Activated CD4-positive, alpha-beta T cell treated with anti-CD3 and anti-CD28 coated beads, Interleukin-2, amount 10 ng/mL, durations not matched to agents 7 days and 5 days (primary cell): ENCODE measurements at places on chromosomes 2 and 18.

- no peaks in the 10 kb centered on the region for H3K27me3 ChIP-seq
- peaks cover 5% of the 10 kb centered on the region for H3K4me1 ChIP-seq
- peaks cover 10% of the 10 kb centered on the region for H3K36me3 ChIP-seq
- H3K27ac ChIP-seq = no peak overlapping the region
- DNase-seq = no peak
- H3K4me3 ChIP-seq = no peak overlapping the region
Measured at GRCh38 chr2:43368483-43369385, 142.3 kb upstream of the ZFP36L2 start.

GRCh38 chr2:122366969-122367645 lies 611.7 kb downstream of the TSN start:
- no peak overlapping the region for H3K27ac ChIP-seq
- H3K27me3 ChIP-seq = no peaks in the 10 kb centered on the region
- H3K4me3 ChIP-seq = no peak overlapping the region
- no peaks in the 10 kb centered on the region for H3K4me1 ChIP-seq

GRCh38 chr18:30908381-30908780 lies 134.2 kb downstream of the DSC3 start:
- H3K4me1 ChIP-seq = no peaks in the 10 kb centered on the region
- no peaks in the 10 kb centered on the region for H3K27me3 ChIP-seq
- H3K4me3 ChIP-seq = no peak overlapping the region
- no peak overlapping the region for H3K27ac ChIP-seq

DNA sequence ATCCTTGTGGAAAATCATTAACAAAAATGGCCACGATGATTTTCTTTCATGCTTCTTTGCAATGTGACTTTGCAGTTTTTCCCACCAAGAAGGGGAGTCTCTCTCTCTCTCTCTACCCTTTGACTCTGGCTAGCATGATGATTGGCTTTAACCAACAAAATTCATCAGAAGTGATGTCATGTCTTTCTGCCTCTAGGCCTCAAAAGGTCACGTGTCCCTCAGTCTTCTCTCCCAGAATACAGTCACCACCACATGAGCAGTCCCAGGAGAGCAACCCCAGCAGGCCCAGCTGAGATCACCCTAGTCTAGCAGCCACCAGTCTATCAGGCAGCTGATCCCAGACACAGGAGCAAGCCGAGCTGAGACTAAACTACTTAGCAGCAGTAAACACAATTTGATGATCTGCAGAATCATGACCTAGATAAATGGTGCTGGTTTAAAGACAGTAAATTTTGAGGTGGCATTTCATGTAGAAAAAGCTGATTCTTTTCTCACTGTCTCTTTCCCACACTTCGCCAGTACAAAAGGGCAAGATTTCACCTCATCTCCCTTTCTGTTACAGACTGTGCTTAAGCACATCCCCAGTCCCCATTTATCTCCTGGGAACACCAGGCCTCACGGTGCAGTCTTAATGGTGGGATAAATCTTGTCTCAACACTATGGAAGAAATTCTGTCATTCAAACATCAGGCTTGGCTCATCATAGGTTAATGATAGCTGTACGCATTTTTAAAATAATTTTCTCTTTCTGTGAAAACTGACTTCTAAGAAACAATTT lies 132.7 kb downstream of the SCG2 start:
- H3K4me3 ChIP-seq = no peak overlapping the region
- H3K36me3 ChIP-seq = no peaks in the 10 kb centered on the region
- H3K27me3 ChIP-seq = no peaks in the 10 kb centered on the region
- DNase-seq = no peak
- no peak overlapping the region for H3K27ac ChIP-seq

DNA sequence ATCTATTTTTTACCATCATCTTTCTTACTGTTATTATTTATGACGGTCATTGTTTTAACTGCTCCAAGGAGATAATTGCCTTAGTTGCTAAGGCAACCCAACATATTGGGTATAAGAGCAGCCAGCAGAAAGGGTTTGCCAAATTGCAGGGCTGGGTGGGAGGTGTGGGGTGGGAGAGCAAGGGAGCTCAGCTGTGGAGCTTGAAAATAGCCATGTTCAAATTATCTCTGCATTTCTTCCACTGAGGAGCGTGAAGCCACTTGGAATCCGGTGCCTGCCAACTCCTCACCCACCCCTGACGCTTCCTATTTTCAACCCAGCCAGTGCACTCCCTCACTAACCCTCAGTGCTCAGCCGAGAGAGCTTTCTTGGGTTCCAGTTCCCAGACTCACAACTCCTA lies 60.8 kb downstream of the SETBP1 start:
- DNase-seq = no peak
- H3K4me3 ChIP-seq = no peak overlapping the region
- H3K36me3 ChIP-seq = no peaks in the 10 kb centered on the region
- H3K4me1 ChIP-seq = no peaks in the 10 kb centered on the region
- H3K27ac ChIP-seq = no peak overlapping the region
- H3K27me3 ChIP-seq = peaks cover 65% of the 10 kb centered on the region

- H3K4me3 ChIP-seq = no peak overlapping the region
- no peaks in the 10 kb centered on the region for H3K27me3 ChIP-seq
- DNase-seq = no peak
- H3K27ac ChIP-seq = no peak overlapping the region
- H3K4me1 ChIP-seq = no peaks in the 10 kb centered on the region
Measured at GRCh38 chr2:154291927-154292326, 406.6 kb upstream of the KCNJ3 start.

DNA sequence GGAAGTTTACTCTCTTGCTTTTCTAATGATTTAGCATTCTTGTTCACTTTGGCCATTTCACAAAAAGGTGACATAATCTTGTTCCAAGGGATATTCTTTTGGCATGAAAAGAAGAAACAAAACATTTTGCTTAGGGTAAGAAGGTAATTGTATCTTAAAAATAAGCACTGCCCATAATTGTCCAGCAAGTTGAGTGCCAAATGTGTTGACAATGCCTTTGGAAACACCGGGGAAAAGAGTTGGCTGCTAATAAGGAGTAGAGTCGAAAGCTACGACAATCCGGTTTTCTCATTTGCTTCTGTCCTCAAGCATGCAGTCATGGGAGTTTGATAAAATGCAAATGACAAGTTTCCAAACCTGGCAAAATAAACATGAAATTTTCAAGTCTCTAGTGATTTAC lies 27.3 kb downstream of the ITGAV start:
- no peak for DNase-seq
- no peak overlapping the region for H3K4me3 ChIP-seq
- no peak overlapping the region for H3K27ac ChIP-seq
- H3K4me1 ChIP-seq = no peaks in the 10 kb centered on the region
- H3K27me3 ChIP-seq = no peaks in the 10 kb centered on the region
